ENCODE measurements at places on chromosomes 2 and 18.

GRCh38 chr2:208570851-208571763, 164.5 kb downstream of the PTH2R start:
- H3K4me1 ChIP-seq, result no peaks in the 10 kb centered on the region
- H3K27me3 ChIP-seq, result no peaks in the 10 kb centered on the region
- H3K27ac ChIP-seq, result no peak overlapping the region
- H3K4me3 ChIP-seq, result no peak overlapping the region
- H3K36me3 ChIP-seq, result no peaks in the 10 kb centered on the region

DNA sequence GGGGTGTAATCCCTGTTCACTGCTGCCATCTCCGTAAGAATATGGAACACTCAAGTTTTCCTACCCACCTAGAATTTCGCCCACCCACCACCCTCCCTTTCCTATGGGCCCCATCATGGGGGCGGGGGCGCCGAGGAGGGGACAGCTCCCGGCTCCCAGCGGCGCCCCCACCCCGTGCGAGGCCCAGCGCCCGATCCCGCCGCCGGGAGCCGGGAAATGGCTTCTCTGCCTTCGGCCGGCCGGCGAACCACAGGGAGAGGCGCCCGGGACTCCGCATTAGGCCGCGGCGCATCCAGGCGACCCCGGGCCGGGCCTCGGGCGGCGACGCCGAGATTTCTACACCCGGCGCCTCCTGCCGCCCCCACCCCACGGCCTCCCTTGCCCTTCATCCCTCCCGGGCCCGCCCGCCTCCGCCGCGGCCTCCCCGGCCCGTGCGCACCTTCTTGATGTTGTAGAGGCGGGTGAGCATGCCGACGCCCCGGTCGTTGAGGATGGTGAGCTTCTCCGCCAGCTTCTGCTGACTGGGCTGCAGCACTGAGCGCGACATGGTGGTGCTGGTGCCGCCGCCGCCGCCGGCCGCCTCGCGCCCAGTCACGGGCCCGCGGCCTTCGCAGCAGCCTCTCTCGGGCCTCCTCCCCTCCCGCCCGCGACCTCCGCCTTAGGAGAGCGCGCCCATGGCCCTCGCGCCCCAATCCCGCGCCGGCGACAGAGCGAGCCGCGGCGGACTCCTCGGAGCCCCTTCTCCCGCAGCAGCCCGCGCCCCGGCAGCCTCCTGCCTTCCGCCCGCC, 510 bp downstream of the NCKAP1 start:
- H3K4me1 ChIP-seq, result peaks cover 25% of the 10 kb centered on the region
- H3K36me3 ChIP-seq, result no peaks in the 10 kb centered on the region
- H3K27ac ChIP-seq, result no peak overlapping the region
- DNase-seq, result no peak
- H3K4me3 ChIP-seq, result peak overlapping the region; percentile 82

- DNase-seq, result no peak
- no peaks in the 10 kb centered on the region for H3K27me3 ChIP-seq
- no peaks in the 10 kb centered on the region for H3K4me1 ChIP-seq
- no peak overlapping the region for H3K27ac ChIP-seq
- H3K4me3 ChIP-seq, result no peak overlapping the region
Measured at GRCh38 chr2:138493334-138493733, 8.2 kb upstream of the SPOPL start.

- DNase-seq, result no peak
- H3K36me3 ChIP-seq, result no peaks in the 10 kb centered on the region
- no peak overlapping the region for H3K4me3 ChIP-seq
- H3K4me1 ChIP-seq, result peaks cover 24% of the 10 kb centered on the region
- H3K27ac ChIP-seq, result no peak overlapping the region
Measured at GRCh38 chr2:233338812-233339368, 15.4 kb upstream of the DGKD start.

DNA sequence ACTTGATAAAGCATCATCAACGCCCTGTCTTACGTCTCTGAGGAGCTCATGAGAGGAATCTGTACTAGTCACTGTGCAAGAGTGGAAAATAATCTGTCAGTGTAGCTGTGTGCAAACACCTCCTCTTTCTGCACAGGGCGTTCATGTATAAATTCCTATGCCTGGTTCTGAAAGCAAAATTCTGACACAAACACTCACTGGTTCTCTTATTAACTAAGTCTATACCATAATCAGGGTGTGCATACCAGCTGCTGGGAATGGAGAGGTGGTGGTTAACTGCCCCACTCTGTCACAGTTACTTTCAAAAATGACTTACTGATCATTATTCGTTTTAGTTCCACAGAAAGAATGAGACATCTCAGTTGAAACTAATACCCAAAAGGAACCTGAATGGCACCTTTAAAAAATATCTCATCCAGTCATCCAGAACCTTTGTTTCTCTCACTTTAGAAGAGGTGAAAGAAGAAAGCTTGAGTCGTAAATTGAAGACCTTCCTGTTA, 35.7 kb downstream of the STK39 start:
- peak overlapping the region; percentile 65 for H3K4me3 ChIP-seq
- no peak for DNase-seq
- H3K27me3 ChIP-seq, result no peaks in the 10 kb centered on the region
- peaks cover 62% of the 10 kb centered on the region for H3K4me1 ChIP-seq

DNA sequence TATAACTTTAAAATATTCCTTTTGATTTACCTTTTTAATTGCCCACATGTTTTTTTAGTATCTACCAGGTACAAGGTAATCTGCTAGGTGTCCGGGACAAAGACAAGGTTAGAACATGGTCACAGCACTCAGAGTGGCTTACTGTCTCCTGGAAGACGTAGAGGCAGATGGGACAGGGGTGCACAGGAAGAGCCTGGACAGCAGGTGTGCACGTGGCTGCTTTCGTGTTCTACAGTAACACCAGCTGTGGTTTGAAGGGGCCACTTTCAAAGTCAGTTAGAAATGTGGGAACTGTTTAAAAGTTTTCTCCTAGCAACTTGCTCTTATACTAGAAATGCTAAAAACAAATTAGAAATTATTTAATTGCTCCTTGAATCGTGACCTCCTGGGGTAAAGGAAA, 102.9 kb upstream of the ALPP start:
- no peak overlapping the region for H3K27ac ChIP-seq
- no peaks in the 10 kb centered on the region for H3K27me3 ChIP-seq
- DNase-seq, result no peak
- H3K36me3 ChIP-seq, result peaks cover 6% of the 10 kb centered on the region
- H3K4me1 ChIP-seq, result peaks cover 6% of the 10 kb centered on the region

DNA sequence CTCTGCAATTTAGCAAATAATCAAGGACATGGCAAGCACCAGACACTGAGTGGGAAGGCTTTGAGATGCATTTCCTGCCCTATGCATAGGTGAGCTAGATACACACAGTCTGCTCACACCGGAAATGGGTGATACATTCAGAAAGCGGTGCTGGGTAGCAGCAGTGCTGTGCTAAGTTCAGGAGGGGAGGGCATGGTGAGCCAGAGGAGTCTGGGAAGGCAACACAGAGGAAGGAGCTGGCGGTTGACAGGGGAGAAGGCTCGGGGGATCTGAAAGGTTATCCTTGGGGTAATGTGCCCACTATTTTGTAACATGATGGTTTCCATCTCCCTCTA, 57.4 kb upstream of the EPAS1 start:
- DNase-seq, result no peak
- peaks cover 3% of the 10 kb centered on the region for H3K27me3 ChIP-seq
- H3K27ac ChIP-seq, result peak overlapping the region; percentile 62
- peaks cover 11% of the 10 kb centered on the region for H3K4me1 ChIP-seq

- no peaks in the 10 kb centered on the region for H3K36me3 ChIP-seq
- no peak overlapping the region for H3K27ac ChIP-seq
- no peaks in the 10 kb centered on the region for H3K4me1 ChIP-seq
- no peaks in the 10 kb centered on the region for H3K27me3 ChIP-seq
Measured at GRCh38 chr2:133977405-133977804, 276.5 kb upstream of the MGAT5 start.

DNA sequence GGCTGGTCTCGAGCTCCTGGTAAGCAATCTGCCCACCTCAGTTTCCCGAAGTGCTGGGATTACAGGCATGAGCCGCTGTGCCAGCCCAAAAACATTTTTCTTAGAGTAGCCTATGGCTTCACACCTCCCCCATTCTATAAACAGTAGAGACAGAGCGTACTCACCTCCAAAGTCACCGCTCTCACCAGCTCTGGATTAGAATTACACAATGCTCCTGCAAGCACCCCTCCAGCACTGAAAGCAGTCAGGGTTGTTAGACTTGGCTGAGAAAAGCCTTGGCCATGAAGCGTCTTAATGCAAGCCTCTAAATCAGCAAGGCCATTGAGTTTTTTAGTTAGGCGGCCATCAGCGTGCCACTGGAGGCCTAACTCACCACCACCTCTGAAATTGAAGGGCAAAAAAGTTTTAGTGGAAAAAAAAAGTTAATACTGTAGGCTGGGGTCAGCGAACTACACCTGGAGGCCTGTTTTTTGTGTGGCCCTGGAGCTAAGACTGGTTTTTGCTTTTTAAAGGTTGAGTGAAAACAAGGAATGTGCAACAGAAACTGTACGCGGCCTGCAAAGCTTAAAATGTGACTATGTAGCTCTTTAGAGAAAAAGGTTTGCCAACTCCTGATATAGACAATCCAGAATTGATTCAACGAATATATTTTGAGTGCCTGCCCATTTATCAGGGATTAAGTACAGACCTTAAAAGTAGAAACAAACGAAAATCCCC, 34.6 kb downstream of the PREPL start:
- DNase-seq, result no peak
- peaks cover 22% of the 10 kb centered on the region for H3K36me3 ChIP-seq
- no peaks in the 10 kb centered on the region for H3K4me1 ChIP-seq
- no peak overlapping the region for H3K4me3 ChIP-seq

DNA sequence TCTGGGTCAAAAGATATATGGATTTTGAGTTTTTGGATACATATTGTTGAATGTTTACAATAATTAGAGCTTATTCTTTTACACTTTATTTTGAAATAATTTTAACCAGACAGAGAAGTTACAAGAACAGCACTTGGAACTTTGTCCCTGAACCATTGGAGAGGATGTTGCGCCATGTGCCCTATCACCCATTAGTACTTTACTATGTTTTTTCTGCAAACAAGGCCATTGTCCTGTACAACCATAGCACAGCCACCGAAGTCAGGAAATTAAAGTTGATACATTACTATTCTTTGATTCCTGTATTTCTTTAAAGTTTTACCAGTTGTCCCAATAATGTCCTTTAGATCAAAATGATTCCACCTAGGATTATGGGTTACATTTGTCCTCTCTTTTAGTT, 188.8 kb downstream of the ACKR3 start:
- H3K27me3 ChIP-seq, result peaks cover 27% of the 10 kb centered on the region
- H3K27ac ChIP-seq, result no peak overlapping the region
- H3K36me3 ChIP-seq, result no peaks in the 10 kb centered on the region
- DNase-seq, result no peak
- no peak overlapping the region for H3K4me3 ChIP-seq

- no peak for DNase-seq
- H3K27me3 ChIP-seq, result no peaks in the 10 kb centered on the region
- H3K27ac ChIP-seq, result no peak overlapping the region
- no peak overlapping the region for H3K4me3 ChIP-seq
- peaks cover 4% of the 10 kb centered on the region for H3K36me3 ChIP-seq
- H3K4me1 ChIP-seq, result no peaks in the 10 kb centered on the region
Measured at GRCh38 chr2:33660416-33661123, 61.5 kb upstream of the FAM98A start.

DNA sequence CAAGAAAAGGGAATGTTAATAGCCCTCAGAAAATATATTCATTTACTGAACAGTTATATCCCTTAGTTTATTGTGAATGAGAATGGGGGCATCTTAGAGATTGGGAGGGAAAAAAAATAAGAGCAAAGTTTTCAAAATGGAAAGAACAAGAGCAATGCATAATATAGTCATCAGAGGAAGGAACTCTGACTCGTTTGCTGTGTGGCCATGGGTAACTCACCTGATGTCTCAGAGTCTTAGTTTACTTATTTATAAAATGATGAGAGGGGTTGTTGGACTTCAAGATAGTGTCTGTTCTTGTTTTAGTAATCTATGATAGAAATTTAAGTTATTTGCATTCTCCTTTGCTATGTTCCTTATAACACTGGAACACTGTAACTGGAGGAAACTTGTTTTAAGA, 70.7 kb downstream of the EML4 start:
- peaks cover 45% of the 10 kb centered on the region for H3K4me1 ChIP-seq
- no peak for DNase-seq
- no peaks in the 10 kb centered on the region for H3K27me3 ChIP-seq

DNA sequence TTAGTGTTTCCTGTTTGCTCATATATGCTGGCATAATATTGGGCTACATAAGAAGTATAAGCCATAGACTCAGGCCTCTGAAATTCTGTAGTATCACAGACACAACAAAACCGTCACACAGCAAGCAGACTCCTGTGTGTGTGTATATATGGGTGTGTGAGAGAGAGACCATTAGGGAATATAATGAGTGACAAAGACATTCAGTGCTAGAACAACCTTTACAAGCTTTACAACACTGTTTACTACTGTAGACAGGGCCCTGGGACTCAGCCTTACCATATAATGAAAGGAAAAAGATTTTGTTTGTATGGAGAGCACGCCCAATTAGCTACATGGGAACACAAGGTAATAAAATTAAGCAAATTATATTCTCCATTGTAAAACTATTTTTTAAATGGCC, 65.4 kb upstream of the TMEM182 start:
- no peak overlapping the region for H3K4me3 ChIP-seq
- DNase-seq, result no peak
- H3K4me1 ChIP-seq, result no peaks in the 10 kb centered on the region
- H3K36me3 ChIP-seq, result no peaks in the 10 kb centered on the region

GRCh38 chr18:30915336-30915988, 127.1 kb downstream of the DSC3 start:
- no peaks in the 10 kb centered on the region for H3K36me3 ChIP-seq
- no peak overlapping the region for H3K4me3 ChIP-seq
- H3K27me3 ChIP-seq, result no peaks in the 10 kb centered on the region
- no peak for DNase-seq
- no peaks in the 10 kb centered on the region for H3K4me1 ChIP-seq
- no peak overlapping the region for H3K27ac ChIP-seq

DNA sequence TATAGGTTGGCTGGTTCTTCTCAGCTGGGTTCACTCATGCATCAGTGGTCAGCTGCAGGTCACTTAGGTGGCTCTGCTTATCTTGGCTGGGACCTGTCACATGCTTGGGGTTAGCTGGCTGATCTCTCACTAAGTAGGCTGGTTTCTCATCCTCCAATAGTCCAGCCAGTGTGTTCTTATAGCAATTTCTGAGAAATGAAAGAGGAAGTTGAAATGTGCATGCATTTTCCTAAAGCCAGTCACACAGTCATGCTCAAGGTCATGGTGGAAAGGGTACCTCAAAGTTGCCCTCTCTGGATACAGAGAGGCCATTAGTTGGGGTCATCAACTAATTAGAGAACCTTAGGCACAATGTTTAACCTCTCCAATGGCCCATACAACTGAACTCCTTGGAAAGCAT, 64.4 kb downstream of the KLHL29 start:
- H3K36me3 ChIP-seq, result no peaks in the 10 kb centered on the region
- H3K4me3 ChIP-seq, result no peak overlapping the region
- no peak overlapping the region for H3K27ac ChIP-seq
- H3K27me3 ChIP-seq, result peaks cover 53% of the 10 kb centered on the region
- peaks cover 11% of the 10 kb centered on the region for H3K4me1 ChIP-seq
- no peak for DNase-seq

GRCh38 chr2:95042472-95043271, 17.2 kb downstream of the MAL start:
- no peak overlapping the region for H3K27ac ChIP-seq
- no peak for DNase-seq
- no peak overlapping the region for H3K4me3 ChIP-seq
- H3K27me3 ChIP-seq, result peaks cover 7% of the 10 kb centered on the region
- H3K36me3 ChIP-seq, result no peaks in the 10 kb centered on the region
